Activated T-helper 1 cell treated with Interleukin-2 at 50 U/mL for 16 hours (primary cell): ENCODE measurements at places on chromosomes 1 and 21.

- DNase-seq, result no peak
Observed at GRCh38 chr1:188427642-188428041, 1598.9 kb downstream of the PLA2G4A start.

GRCh38 chr1:188023206-188023605, 1194.5 kb downstream of the PLA2G4A start:
- DNase-seq, result no peak

- DNase-seq, result no peak
Observed at GRCh38 chr1:18160290-18160942, 52.8 kb downstream of the IGSF21 start.

- DNase-seq, result no peak
Observed at GRCh38 chr1:103582464-103582863, 11.1 kb downstream of the AMY2B start.

DNA sequence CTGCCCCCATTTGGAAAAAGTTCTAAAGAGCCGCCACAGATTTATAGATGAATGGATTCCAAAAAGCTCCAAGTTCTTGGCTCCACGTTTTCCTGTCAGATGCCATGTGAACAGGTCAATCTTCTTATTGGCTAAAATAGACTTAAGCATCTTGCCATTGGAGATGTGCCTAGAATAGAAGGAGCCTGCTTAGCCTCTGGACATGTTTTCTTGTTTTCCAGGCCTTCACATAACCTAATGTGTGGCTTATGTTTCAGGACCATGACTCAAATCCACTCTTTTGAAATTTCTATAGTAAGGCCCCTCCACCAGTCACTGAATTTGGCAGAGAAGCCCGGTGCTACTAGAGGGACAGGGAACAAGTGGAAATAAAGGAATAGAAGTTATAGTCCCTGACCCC, 31.5 kb downstream of the PHC2 start:
- DNase-seq, result no peak

DNA sequence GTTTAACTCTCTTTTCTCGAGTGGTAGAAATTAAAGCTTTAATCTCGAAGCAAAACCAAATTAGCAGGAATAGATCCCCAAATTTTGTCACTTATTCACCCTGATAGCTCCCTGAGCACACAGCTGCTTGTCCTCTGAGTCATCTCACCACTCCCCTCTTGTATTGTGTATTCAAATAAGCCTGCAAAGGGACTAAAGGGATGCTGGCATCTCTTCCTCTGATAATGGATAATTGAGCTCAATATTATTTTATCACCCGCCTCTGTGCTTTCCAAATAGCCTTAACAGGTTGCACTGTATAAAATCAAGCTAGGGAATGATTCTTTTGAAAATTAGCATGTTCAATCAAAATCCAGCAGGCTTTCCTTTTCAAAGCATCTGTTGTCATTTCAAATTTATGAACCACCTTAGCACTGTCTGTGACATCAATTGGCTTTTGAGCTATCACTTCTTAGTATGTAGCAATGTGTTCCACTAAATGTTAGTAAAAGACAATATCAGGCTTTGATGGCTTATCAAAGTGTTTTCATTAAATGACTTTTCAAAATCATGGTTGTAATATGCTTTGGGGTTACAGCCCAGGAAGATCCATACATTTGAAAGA, 561.6 kb downstream of the PLA2G4A start:
- DNase-seq, result no peak

GRCh38 chr1:101101360-101101759, 75.8 kb upstream of the DPH5 start:
- DNase-seq, result no peak

- no peak for DNase-seq
Observed at GRCh38 chr1:153390938-153391710, at the start of gene S100A8. Gene S100A8, minus strand, starts transcription at chr1:153391073. Its CDS starts 538 bp downstream, at chr1:153390535.

DNA sequence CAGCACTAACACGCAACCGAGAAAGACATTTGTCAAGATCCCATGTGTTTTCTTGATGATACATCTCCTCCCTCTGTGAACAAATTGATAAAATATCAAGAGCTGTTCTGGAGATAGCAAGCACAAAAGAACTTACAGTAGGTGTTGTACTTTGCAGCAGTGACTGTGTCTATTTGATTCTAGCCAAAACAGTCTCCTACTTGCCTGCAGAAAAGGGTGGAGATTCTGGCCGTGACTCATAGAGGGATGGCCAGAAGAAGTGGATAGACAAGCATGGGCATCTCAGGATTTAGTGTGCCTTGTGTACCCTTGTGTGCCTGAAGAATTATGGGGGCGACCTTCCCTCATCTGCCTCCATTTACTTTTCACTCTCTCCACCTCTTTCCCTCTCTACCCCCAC, 458.4 kb upstream of the LRRC7 start:
- no peak for DNase-seq

GRCh38 chr1:20278692-20279130, 12.0 kb upstream of the VWA5B1 start:
- DNase-seq, result no peak

DNA sequence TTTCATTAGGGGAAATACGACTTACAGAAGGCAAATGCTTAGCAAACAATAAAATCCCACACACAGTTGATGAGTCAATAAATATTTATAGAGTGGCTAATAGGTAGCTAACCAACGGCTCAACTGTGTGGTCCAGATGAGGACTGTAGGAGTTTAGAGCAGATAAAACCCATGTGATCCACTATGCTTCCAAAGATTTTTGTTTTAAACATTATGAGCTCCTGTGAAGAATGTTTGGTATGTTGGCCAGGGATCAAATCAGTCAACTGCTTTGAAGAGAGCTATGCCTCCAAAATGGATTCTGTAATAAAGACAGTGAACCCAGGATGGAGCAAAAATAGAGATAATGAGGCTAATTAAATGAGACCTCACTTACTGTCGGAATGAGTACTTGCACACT, 72.3 kb upstream of the COL11A1 start:
- DNase-seq, result no peak

DNA sequence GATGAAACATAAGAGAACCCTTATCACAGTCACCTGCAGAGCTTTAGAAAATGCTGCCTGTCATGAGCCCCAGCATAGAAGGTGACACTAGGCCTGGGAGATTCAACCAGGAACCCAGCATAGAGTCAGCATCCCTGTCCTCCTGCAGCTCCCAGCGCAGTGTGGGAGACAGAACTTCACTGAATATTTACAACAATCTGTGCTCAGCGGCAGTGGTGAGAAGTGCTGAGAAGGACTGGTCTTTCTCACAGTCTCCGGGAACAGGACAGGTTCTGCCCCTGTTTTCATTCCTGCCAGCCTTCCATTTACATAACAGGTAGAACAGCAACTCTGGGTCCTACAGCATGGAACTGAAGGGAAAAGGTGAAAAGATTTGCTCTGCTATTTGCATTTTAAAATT, 83.5 kb upstream of the GADD45A start:
- DNase-seq, result no peak

GRCh38 chr1:53266038-53266437, 27.7 kb upstream of the MAGOH start:
- DNase-seq, result no peak

GRCh38 chr1:1156140-1157032, 17.3 kb upstream of the TTLL10 start:
- no peak for DNase-seq

GRCh38 chr1:229894532-229894931, 172.5 kb upstream of the GALNT2 start:
- DNase-seq, result no peak

GRCh38 chr1:162165528-162165927, 96.0 kb downstream of the NOS1AP start:
- DNase-seq, result no peak

DNA sequence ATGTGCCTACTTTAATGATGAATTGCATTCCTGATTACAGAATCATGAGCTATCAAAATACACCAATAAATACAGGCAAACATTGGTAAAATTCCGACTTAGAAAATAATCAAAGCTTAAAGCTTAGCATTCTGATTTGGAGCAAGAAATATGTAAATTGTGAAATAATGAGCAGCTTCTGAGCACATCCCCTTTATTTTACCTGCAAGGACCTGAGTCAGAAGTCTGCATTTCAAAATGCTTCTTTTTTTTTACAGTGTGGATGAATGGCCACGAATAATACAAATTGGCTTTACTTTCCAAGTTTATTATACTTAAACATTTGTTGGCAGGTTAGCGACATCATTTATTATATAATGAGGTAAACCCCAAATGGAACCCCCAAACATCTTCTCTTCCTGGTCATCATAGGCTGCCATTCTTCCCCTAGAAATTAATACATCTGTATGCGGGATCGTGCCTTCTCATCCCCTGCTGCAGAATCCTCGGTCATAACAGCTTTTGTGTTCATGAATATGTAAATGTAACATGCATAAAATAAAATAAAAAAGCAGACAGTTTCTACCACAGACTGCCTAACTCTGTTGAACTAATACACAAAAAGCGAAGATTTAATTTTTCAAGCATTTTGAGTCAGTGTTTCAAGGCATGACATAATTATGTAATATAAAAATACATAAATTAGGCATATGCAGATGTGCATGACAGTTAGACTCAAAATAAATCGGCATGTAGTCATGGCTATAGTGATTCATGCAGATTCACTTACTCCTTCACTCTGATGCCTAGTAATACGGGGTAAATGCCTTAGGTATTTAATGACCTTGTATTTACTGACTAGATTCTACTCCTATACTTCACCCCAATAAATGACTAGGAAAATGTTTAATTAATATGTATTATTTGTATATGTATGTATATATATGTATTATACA, 339.7 kb downstream of the USP25 start:
- DNase-seq, result no peak

DNA sequence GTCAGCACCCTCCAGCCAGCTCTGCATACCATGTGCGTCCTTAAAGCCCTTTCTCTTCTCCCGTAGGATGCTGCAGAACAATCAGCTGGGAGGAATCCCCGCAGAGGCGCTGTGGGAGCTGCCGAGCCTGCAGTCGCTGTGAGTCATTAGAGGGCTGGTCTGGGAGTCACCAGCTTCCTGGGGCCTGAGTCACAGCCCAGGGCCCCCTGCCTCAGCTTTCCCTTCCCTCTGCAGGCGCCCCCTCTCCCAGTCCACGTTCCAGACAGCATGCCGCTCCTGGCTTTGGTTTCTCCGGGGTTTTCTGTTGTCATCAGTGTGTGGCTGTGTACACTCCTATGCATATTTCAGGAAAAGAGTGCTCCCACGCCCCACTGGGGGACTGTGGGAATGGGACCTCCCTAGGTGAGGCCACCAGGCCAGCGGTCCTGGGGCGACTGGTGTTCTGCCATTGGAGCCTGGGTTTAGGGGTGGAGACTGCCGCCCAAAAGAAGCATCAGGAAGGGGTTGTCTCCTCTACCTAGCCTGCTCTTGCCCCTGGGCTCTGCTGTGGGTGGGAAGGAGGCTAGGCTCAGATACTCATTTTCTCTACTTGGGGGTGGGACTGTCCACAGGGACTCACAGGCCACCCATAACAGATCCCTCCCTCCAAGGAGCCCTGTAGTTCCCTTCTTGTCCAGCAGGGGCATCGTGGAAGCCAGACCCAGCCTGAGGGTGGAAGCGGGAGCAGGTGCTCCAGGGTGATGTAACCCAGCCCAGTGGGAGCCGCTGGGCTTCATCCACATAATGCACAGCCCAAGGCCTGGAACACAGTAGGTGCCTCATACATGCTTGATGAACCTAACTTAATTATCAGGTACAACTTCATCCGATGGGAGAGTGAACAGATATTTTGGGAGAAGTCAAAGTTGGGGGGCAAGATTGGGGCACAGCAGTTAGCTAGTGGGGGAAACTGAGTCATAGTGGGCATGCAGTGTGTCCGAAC, 42.5 kb downstream of the LGR6 start:
- peak; percentile 28 for DNase-seq

DNA sequence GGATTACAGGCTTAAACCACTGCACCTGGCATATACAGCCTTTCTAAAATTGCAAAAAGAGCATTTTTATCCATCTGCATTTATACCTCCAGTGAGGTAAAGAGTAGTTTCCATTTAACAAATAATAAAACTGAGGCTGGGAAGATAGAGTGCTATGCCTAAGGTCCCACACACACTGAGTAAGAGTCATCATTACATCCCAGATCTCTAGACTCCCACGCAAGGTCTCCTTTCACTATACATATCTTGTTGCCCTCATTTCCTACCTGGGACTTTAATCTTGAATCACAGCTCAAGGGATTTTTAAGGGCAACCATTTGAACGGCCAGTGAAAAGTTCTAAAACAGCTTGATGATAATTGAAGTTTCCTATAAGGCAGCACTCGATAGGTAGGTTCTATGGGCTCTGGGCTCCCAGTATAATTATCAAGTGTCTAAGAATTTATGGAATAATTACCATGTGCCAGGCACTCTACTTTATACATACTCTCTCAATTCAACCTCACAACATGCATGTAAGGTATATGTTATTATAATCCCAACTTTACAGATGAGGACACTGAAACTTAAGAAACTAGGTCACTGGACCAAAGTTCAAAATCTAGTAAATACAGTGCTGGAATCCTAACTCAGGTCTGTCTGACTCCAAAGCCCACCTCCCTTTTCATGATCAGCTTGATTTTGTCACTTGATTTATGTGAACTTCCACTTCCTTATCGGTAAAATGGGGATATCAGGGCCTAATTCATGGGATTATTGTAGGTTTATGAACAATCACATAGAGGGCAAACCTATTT, 23.3 kb upstream of the EPS15 start:
- DNase-seq, result no peak

DNA sequence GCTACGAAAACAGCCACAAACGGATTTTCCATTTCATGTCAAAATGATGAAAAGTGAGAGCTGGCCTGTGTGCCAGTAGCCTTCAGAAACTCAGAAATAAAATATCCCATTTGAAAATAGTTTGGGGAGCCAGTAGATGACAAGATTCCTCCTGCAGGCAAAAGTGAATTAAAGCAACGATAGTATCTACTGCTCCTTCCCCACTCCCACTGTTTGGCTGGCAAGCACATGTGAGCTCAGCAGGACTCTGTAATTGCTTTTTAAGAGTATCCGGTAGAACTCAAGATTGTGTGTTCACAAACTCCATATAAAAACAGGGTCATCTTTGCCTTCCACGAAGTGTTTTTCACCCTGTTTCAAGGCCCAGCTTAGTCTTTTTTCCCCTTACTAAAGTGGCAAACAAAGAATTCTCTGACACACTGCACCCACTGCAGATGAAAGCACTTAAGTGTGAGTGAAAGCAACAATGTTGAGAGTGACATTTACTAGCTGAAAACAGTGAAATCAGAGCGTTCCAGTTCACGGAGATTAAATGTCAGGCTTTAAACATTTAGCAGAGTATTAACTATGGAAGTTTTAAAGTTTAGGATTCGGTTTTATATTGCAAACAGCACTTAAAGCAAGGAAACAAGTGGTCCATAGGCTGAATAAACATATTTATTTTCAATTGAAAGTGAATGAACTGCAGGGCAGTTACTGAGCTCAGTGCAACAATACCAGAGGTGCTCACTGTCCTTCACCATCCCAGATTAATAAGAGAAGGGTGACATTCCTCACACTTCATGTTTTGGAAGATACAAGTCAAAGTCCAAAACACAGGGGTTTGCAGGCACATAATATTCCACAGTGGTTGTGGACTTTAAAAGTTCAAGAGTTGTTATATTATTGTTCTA, 70.0 kb downstream of the ALG14 start:
- no peak for DNase-seq

GRCh38 chr1:228299211-228299610, 91.4 kb downstream of the OBSCN start:
- no peak for DNase-seq

GRCh38 chr1:27887215-27888021, 15.1 kb downstream of the THEMIS2 start:
- no peak for DNase-seq
